ENCODE measurements at places on chromosomes 3 and 15.

- no peak for DNase-seq
Measured at GRCh38 chr3:87333393-87333892, 57.1 kb upstream of the POU1F1 start.

DNA sequence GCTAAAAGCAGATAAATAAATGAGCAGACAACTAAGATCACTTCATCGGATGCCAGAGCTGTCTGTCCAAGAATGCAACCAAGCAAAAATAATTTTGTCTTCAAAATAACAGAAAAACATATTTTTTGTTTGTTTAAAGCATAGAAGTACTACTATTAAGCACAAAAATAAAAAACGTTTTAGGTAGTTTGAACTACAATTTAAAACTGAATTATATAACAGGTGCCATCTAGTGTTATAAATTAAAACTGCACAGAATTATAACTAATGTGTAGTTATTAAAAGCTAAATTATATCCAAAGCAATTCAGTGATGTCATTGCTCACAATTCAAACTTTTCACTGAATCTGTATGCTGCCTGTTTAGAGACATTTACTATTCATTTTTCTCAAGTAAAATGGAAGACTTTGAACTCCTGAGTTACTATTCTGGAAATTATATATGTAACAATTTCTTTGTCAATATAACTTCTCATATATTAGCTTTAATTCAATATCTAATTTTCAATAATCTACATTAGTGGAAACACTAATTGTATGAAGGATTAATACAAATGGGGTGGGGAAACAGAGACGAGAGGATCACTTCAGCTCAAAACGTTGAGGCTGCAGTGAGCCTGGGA, 29.5 kb downstream of the LINS1 start:
- DNase-seq, result no peak

GRCh38 chr3:62241279-62241678, 132.1 kb downstream of the FEZF2 start:
- no peak for DNase-seq

- DNase-seq, result no peak
Measured at GRCh38 chr3:177830411-177830849, 633.1 kb upstream of the TBL1XR1 start.

GRCh38 chr3:128736601-128737000, 10.6 kb downstream of the RAB7A start:
- DNase-seq, result no peak

GRCh38 chr3:44000586-44000985, 241.1 kb upstream of the TOPAZ1 start:
- DNase-seq, result no peak

DNA sequence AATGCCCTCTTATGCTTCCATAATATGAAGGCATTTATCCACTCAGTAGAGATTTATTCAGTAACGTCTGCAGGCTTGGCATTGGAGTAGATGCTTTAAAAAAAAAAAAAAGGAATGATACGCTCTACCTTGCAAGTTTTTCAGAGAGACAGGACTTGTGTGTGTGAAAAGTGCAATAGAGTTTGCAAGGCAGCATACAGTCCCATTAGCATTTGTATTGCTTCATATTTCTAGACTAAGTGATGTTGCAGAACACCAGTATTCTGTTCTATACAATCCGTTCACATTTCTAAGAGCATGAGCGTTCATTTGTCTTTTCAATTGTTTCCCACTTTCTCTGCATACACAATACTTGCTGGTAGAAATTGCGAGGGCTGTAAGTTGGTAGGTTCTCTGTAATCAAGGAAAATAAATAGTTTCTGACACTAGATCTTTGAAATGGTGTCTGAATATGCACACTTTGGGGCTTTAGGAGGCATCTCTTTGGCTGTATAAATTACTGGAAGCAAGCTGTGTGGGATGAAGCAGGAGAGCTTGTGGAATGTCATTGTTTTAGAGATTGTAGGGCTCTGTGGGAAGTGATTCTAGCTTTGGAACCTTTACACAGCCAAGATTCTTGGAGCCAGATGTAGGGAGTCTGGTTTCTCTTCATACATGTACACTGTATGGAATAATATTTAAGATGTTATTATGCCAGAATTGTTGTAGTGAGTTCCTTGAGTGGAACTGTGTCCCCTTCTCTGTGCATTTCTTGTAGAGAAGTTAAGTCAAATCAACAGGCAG, 262.7 kb downstream of the FEZF2 start:
- DNase-seq, result no peak

- DNase-seq, result no peak
Measured at GRCh38 chr3:123818324-123818920, 65.7 kb downstream of the MYLK start.

GRCh38 chr15:85543741-85544155, 163.3 kb downstream of the AKAP13 start:
- DNase-seq, result no peak

GRCh38 chr3:101685870-101686307, 629 bp downstream of the RPL24 start:
- DNase-seq, result no peak

DNA sequence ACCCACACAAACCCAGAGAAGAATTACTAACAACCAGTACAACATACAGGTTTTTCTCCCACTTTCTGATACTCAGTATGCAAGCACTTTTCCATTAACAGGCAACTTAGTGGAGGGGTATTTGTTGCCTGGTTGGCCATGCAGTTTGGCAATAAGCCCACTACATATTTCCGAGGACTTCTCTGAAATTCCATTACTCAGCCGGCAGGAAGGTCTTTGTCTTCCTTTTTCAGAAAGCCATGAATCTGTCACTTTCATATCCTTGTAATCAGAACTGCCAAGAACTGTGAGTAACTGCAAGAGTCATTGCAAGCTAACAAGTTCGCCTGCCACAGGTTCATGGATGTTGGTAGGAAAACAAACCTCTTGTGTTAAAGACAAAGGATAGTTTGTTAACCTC, 422.3 kb upstream of the ROBO1 start:
- no peak for DNase-seq

- no peak for DNase-seq
Measured at GRCh38 chr3:73766599-73767381, 142.0 kb upstream of the PDZRN3 start.

DNA sequence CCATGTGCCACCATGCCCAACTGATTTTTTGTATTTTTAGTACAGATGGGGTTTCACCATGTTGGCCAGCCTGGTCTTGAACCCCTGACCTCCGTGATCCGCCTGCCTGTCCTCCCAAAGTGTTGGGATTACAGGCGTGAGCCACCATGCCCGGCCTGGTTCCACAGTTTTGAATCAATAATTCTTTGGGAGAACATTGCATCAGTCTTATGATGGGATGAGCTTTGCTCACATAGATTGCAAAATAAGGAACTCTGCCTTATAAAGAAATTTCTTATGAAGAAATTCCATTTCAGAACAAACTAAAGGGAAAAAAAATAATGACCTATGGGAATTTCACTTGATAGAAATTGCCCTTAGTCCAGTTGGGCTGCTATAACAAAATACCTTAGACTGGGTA, 15.8 kb upstream of the TMPRSS7 start:
- DNase-seq, result no peak

DNA sequence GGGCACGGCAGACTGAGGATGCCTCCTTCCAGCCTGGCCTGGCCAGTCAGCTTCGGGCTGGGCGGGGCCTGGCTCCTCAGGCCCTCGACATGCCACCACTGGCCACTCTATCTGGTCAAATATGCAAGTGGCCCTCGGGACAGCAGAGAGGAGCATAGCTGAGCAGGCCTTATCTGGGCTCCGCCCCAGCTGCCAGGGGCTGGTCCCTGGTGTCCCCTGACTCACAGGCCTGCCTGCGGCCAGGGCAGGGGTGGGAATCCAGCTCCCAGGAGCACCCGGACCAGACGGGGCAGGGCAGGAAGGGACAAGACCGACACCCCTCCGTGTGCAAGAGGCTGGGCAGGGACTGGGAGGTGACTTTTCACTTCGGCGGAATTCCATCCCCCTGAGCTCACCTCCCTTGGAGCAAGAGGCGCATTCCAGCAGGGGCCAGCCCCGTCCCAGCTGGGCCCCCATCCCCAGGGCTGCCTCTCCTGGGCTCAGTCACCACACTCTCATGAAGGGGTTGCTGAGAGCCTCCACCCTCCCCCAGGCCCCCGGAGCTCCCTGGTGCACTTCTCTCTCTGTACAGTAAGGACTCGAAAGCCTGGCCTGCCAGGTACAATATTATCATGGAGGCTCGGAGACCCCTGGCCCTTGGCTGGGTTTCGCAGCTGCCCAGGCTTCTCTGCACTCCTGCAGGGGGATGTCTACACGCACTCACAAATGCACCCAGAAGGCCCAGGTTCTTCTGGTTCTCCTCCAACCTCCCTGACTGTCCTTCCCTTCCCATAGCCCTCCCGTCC, 29.5 kb downstream of the WNT7A start:
- no peak for DNase-seq

DNA sequence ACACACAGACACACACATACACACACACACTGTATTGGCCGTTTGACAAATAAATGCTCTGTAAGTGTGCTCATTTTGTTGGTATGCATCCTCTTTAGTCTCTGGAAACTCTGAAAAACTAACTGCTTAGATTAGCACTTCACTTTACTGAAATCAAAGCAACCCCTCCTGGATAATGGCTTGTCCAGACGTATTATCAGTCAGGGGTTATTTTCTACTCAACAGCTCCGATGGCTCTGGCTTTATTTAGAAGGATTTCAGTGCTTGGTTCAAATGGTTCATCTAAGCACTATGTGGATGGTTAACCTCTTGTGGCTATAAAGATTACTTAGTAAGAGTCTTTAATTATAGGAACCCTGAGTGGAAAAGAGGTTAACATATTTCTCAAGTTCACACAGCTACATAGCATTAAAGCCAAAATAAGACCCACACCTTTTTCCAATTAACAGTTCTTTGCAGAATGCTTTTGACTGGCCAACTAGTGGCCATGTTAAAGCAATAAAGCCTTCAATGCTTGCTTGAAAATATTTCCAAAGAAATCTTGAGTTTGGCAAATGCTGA, 516.1 kb upstream of the NAALADL2 start:
- no peak for DNase-seq

- no peak for DNase-seq
Measured at GRCh38 chr3:29329986-29330890, 49.4 kb downstream of the RBMS3 start.

- DNase-seq, result peak; percentile 67
Measured at GRCh38 chr3:126543457-126544061, 15.2 kb downstream of the C3orf22 start.

DNA sequence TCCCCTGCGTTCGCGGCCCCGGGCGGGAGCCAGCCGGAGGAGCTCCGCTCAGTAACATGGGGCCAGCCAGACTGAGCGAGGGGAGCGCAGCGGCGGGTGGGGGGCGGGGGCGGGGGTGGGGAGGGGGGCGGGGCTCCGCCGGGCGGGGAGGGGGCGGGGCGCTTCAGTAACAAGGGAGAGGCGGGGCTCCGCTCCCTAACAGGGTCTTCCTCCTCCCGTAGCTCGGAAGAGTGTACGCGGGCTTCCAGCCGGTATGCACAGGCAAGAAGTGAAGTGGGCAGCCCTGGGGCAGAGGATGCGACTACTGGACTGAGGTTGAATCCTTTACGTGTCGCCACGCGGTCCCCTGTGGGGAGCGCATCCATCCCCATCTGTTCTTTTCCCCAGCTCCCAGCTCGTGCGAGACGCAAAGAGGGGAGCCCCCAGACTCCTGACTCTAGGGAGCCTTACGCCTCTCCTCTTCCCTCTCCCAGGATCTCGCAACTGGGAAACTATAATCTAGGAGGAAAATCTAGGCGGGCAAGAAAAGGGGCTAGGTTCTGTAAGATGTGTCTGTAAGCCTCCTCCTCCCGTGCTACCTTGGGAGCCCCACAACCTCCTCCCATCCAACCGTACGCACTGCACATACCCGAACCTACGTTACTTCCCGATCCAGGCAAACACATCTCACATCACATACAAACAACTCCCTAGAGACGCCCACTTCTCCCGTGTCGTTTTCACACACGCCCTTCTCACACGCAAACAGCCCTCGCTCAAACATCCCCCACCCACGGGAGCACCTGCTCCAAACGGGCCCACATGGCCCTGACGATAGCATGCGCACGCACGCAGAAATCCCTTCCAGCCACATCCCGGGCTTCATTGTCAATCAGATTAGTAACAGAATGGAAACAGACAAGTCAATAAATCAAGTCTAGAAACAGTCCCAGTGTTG, at the start of gene SHF:
SHF (minus strand) TSS at position 73 of the 937 bp plus-strand sequence; CDS start at position 58, 15 bp downstream.
- DNase-seq, result peak; percentile 93

DNA sequence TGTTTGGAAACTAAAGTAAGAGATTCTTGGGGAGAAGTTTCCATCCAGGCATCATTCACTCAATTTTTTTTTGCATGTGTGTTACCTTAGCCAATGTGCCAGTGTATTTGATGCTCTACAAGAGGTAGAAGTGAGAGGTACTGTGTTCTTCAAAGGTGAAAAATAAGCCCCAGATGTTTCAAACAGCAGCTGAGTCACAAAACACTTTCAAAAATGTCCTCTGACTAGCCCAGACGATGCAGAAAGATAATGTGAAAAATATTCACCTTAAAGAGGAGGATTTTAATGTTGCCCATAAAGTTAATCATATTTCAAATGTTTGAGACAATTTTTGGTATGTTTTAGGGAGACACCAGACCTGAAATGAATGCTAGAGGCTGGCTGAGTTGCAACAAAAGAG, 107.7 kb upstream of the RASGRP1 start:
- DNase-seq, result no peak

- no peak for DNase-seq
Measured at GRCh38 chr3:116048991-116049390, 396.3 kb downstream of the LSAMP start.

- DNase-seq, result no peak
Measured at GRCh38 chr3:67678665-67679064, 24.3 kb upstream of the SUCLG2 start.

- DNase-seq, result no peak
Measured at GRCh38 chr3:172449466-172450149, 1.4 kb upstream of the GHSR start.

DNA sequence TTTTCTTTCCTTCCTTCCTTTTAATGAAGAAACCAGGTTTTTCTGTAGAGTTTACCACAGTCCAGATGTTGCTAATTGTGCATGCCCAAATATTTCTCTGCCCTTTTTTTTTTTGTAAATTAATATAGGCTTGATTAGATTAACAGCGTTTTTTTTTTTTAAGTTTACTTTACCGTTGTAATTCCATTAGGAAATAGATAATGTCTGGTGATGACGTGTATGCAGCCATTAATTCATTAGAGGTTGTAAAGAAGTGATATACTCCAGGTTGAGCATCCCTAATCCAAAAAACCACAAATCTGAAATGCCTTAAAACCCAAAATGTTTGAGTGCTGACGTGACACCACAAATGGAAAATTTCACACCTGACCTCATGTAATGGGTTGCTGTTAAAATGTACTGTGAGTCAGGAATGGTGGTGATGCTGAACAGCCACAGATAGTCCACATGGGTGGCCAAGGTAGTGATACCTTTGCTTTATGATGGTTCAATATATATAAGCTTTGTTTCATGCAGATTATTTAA, 43.2 kb downstream of the KNL1 start:
- DNase-seq, result no peak

- DNase-seq, result no peak
Measured at GRCh38 chr15:81534124-81534523, 160.1 kb upstream of the TMC3 start.

- no peak for DNase-seq
Measured at GRCh38 chr3:57555306-57555705, 768 bp upstream of the PDE12 start.

- DNase-seq, result no peak
Measured at GRCh38 chr15:71362987-71363968, 248.0 kb downstream of the THSD4 start.

- no peak for DNase-seq
Measured at GRCh38 chr3:47533996-47534454, 20.5 kb upstream of the ELP6 start.

GRCh38 chr15:60795471-60795870, 316.5 kb upstream of the ICE2 start:
- DNase-seq, result no peak
